ENCODE measurements at places on chromosomes 5 and 9. TPM values are rescaled to one million over a fixed set of nuclear protein-coding genes. Genes with fewer than 3 reads are reported as not detected.

PTGDS gene
- 0.71 TPM for total RNA-seq

ITGA1 gene
- 2.0 TPM for total RNA-seq

PAXX gene
- 83.7 TPM for total RNA-seq

NR5A1 gene
- total RNA-seq: not detected

SPINK6 gene
- total RNA-seq: 0.26 TPM
